ENCODE measurements at places on chromosomes 7 and 10. TPM values are rescaled to one million over a fixed set of nuclear protein-coding genes. Genes with fewer than 3 reads are reported as not detected.

DNA sequence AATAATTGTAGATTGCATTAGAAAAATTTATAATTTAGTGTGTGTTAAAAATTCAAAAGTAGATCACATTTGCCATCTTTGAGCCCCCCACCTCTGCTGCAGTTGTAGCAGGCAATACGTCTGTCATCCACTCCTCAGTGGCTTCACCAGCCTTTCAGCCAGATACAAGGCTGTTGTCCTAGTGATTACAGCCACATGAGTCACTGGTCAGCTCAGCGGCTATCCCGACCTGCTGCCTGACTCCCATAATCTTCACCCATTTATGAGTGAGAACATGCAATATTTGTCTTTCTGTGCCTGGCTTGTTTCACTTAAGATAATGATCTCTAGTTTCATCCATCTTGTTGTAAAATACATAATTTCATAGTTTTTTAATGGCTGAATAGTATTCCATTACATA, 9.2 kb downstream of the OR2A5 start:
- no peak overlapping the region for H3K4me3 ChIP-seq
- H3K27ac ChIP-seq: no peak overlapping the region
- H3K36me3 ChIP-seq: no peaks in the 10 kb centered on the region
- DNase-seq: no peak
- H3K27me3 ChIP-seq: peaks cover 3% of the 10 kb centered on the region
- no peaks in the 10 kb centered on the region for H3K4me1 ChIP-seq

GRCh38 chr7:110804501-110804900, 286.4 kb upstream of the LRRN3 start:
- H3K27ac ChIP-seq: no peak overlapping the region
- DNase-seq: no peak
- H3K36me3 ChIP-seq: no peaks in the 10 kb centered on the region
- no peak overlapping the region for H3K4me3 ChIP-seq
- H3K4me1 ChIP-seq: no peaks in the 10 kb centered on the region

Gene BICC1
- not detected for total RNA-seq

Gene EPHA1
- total RNA-seq: 0.25 TPM

DNA sequence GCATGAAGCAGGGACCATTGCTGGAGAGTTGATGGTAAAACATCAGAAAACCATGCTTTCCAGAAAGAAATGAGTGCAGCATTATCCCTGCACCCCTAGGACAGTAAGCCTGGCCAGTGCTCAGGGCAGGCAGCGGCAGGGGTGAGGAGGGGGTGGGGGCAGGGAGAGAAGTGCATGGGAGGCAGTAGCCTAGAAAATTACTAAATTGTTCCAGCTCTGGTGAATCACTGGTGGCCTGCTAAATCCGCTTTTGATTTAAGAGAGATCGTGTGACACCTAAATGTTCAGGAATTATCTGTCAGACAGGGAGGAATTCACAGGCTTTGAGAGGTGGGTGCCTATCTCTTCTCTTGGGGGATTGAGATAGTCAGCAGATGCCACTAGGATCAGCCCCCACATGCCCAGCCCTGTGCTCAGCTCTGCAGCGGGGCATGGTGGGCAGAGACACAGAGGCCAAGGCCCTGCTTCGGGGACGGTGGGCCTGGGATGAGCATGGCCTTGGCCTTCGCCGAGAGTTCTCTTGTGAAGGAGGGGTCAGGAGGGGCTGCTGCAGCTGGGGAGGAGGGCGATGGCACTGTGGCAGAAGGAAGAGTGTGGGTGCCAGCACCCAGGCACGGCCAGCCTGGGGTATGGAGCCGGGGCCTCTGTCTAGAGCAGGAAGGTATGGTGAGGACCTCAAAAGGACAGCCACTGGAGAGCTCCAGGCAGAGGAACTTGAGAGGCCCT, 5.0 kb upstream of the AQP1 start:
- H3K27ac ChIP-seq: no peak overlapping the region
- H3K36me3 ChIP-seq: no peaks in the 10 kb centered on the region
- no peak for DNase-seq
- peaks cover 16% of the 10 kb centered on the region for H3K4me1 ChIP-seq

DNA sequence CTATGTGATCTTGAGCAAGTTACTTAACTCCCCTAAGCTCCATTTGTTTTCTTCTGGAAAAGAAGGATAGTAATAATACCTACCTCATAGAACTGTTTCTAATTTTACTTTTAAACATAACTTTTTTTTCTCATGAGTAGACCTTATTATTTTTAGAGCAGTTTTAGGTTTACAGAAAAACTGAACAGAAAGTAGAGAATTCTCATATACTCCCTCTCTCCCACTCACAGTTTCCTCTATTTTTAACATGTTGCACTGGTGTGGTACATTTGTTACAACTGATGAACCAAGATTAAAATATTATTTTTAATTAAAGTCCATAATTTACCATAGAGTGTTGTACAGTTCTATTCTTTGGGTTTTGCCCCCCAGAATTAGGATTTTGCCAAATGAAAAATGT, 221.3 kb upstream of the CSTF2T start:
- no peaks in the 10 kb centered on the region for H3K36me3 ChIP-seq
- no peak overlapping the region for H3K27ac ChIP-seq
- no peaks in the 10 kb centered on the region for H3K4me1 ChIP-seq
- H3K4me3 ChIP-seq: no peak overlapping the region
- no peaks in the 10 kb centered on the region for H3K27me3 ChIP-seq
- no peak for DNase-seq

DNA sequence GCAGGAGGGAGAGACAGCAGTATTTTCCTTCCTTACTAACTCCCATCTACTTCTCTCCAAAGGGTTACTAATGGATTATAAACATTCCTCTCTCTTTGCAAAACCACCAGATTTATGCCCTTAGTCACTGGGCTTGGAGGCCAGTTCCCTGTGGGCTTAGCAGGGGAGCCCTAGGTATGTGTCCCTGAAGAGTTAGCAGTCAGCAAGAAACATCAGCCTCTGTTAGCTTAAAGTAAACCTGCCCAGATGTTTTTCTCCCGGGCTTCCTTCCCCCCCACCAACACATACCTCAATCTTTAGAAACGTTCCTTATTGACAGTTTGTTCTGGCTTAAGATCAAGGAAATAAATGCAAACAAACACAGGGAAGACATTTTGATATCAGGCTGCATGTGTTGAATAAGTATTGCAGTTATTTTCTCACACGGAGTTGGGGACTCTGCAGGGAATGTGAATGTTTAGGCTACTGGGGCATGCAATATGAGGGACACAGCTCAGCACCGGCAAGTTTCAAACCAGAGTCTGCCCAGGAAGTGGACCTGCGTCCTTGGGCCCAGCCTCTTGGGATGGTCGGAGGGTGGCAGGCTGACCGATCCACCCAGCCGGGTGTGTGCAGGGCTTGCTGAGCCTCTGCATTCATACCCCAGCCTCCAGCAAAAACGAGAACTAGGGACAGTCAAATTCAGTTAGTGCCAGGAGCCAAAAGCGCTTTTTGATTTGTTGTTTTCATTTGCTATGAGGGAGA, 252.0 kb upstream of the GRB10 start:
- DNase-seq: no peak
- no peaks in the 10 kb centered on the region for H3K36me3 ChIP-seq
- no peak overlapping the region for H3K4me3 ChIP-seq
- no peak overlapping the region for H3K27ac ChIP-seq
- no peaks in the 10 kb centered on the region for H3K4me1 ChIP-seq

Measured in K562 (cell line).